ENCODE measurements at places on chromosomes 7 and 10.

GRCh38 chr10:111836571-111836970, 347.0 kb downstream of the GPAM start:
- DNase-seq, result no peak

DNA sequence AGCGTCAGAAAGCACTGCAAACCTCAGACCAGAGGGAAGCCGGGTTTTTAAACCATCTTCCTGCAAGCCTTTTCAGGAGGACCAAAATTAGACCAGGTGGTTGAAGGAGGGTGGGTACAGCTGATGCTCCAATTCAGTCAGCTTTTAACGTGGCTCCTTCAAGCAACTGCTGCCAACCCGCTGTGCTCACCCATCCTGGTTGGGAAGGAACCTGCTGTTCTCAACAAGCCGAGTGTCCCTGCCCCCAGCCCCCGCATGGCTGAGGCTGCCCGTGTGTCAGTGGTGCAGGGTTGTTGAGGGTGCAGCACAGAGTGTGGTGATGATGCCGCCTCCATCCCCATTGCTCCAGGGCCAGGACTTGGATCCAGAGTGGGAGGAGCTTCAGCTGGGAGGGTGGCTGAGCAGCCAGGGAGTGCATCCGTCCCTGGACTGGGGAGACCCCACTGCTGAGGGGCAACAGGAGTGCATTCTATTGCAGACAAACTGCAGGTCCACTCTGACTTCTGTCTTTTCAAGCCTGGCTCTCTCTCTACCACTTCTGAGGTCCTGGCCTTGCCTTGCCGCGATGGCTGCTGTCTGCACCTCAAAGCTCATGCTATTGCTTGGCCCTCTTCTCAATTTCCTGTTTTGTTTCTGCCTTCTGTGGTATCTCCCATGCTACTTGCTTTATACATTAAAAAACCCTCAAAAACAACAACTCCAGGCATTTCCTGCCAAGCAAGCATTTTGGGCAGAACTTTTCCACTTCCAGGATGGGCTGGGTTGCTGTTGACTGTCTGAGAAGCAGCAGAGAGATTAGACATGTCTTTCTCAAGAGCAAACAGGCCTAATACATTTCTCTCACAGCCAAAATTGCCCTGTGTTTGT, 134.7 kb downstream of the DNAJB6 start:
- DNase-seq, result no peak

GRCh38 chr7:39623732-39624441, 515 bp downstream of the RALA start:
- no peak for DNase-seq

DNA sequence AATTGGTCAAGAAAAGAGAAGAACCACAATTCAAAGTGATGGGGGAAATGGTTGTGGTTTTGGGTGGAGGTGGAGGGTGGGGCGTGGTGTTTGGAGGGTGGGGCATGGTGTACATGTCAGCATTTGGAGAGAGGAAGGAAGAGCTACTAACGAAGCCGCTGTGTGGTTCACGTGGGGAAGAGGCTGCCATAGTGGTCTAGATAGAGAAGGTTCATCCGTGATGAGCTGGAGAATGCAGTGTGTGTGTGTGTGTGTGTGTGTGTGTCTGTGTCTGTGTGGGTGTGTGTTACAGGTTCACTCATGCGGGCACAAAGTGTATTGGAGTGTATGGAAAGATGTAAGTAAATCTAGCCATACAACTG, 6.1 kb upstream of the VCL start:
- peak; percentile 80 for DNase-seq

GRCh38 chr7:33452805-33453502, 323.6 kb downstream of the BBS9 start:
- no peak for DNase-seq

DNA sequence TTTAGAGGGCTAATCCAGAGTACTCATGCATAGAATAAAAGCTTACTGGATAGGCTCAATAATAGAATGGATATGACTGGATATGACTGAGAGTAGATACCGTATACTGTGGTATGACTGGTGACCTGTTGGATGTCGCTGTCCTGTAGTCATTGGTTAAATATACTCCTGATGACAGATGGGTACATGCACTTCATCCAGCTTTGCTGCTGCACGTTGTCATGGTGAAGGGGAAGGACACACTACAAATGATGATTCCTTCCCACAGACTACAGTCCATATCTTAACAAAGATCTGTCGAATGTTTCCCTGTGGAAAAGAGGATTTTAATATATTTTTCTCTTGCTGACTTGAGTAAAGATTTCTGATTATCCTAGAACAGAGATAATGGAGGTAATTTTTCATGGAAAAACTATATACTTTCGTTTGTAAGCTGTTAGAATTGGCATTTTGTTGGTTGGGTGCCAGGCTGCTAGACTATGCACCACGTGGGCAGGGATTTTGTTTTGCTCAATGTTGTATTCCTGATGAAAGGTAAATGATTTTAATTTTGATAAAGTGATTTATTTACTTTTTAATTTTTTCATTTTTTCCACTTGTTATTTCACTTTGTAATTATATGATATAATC, 97.3 kb downstream of the PPP1R9A start:
- DNase-seq, result no peak

GRCh38 chr10:3714967-3715366, 70.0 kb downstream of the KLF6 start:
- DNase-seq, result no peak

DNA sequence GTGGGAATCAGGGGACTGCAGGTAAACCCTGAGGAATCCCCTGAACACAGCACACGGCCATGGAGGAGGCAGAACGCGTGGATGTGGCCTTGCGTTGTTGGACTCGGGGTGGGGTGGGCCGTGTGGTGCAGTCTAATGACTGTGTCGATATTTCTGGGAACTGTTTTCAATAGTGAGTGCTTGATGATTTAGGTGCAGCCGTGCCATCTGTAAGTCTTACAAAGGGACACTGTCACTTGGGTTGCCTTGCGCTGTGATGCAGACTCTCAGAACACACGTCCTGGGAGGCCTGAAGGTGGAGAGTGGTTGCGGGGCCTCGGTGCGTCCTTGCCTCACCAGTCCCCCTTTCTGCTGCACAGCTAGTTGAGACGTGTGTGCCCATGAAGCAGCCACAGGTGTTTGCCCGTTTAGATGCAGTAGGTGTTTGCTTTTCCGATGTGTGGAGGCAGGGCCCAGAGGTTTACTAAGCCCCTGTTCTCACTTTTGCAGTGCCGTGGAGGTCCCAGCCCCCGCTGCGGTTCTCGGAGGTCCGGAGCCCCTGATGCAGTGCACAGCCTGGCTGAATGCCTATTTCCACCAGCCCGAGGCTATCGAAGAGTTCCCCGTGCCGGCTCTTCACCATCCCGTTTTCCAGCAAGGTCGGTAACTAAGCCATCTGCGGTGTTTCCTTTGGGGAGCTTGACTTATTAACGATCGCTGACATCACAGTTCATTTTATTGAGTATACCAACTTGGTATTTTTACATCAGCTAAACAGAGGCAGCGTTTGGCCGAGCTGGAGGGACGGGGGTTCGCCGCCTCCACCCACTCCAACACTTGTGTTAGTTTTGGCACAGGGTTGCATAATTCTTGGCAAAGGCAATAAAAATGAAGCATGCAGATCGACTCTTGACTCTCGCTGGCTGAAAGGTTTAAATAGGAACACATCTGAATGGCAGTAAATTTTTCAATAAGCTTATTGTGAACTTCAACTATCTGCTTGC, 240.7 kb downstream of the MGMT start:
- DNase-seq, result no peak

GRCh38 chr10:6470894-6471618, 109.0 kb downstream of the PRKCQ start:
- DNase-seq, result no peak

GRCh38 chr7:73533742-73534141, 11.6 kb upstream of the BAZ1B start:
- no peak for DNase-seq

- DNase-seq, result no peak
Measured at GRCh38 chr7:110868458-110868857, 222.5 kb upstream of the LRRN3 start.

DNA sequence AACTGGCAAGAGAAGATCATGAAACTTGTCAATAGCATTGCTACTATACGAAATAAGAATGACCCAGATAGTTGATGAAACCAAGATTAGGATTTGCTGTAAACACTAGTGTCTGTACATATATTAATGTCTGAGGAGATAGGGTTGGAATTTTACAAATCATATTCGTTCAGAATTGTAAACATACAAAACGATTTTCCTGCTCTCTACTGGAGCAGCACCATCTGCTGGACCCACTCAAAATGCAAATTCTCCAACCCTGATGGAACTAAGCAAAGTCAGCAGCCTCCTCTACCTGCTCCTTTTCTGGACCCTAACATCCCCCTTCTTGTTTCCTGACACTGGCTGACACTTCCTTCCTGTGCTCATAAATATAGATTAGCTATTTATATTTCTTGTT, 29.4 kb upstream of the SGMS1 start:
- peak; percentile 17 for DNase-seq

DNA sequence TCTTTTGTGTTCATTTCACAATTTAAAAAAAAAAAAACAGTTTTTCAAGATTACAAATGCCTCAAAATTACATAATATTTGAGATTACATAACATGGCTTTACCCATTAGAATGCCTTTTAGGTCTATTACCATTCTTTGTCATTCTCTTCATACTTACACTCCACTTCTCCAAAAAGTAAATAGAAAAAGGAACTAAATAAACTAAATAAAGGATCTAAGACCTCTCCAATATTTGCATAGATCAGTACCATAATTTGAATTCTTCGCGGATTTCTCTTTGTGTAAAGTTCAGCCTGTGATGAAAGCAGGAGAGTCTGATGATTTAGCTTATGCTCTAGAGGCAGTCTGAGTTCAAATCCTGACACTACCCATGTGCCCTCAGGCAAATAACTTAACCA, 56.4 kb upstream of the C1GALT1 start:
- no peak for DNase-seq

- no peak for DNase-seq
Measured at GRCh38 chr10:792083-792791, 102.8 kb upstream of the DIP2C start.

GRCh38 chr7:108211382-108212201, 81.4 kb upstream of the LAMB4 start:
- DNase-seq, result no peak

DNA sequence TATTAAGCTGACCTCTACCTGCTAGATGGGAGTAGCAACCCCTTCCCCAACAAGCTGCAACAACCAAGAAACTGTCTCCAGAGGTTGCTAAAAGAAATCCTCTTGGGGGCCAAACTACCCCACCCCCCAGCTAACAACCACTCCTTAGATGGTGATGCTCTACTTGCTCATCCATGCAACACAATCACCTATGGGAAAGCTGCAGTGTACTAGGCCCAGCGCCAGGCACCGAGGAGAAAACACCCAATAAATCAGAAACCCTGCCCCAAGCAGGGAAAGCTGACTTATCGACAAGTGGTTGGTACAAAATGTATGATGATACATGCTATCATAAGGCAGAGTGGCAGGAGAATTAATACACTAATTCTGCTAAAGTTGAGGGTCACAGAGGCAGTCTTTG, 17.3 kb downstream of the SLC25A13 start:
- DNase-seq, result no peak

All from GM13976 (cell line).